ENCODE measurements at places on chromosomes 13 and 19. TPM values are rescaled to one million over a fixed set of nuclear protein-coding genes. Genes with fewer than 3 reads are reported as not detected.

- peak; percentile 66 for DNase-seq
These were observed 6.9 kb downstream of the UPK1A start for GRCh38 chr19:35673121-35673804.

The ZNF563 gene
- total RNA-seq, result 3.2 TPM

GRCh38 chr19:18152817-18153555, at the start of gene PIK3R2:
PIK3R2 (plus strand) TSS chr19:18153163; CDS start chr19:18155880, 2,717 bp downstream.
- peak; percentile 100 for DNase-seq

DNA sequence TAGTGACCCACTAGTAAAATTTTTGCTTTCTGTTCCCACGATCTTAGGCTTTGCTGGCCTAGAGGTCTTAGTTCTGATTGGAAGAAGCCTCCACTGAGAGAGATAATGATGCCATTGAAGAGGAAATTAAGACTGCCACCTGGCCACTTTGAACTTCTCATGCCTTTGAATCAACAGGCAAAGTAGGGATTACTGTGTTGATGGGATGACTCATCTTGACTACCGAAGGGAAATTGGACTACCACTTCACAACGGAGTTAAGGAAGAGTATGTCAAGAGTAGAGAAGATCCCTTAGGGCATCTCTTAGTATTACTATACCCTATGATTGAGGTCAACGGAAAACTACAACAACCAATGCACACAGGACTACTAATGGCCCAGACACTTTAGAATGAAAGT, 12.7 kb upstream of the FREM2 start:
- DNase-seq, result no peak

DNA sequence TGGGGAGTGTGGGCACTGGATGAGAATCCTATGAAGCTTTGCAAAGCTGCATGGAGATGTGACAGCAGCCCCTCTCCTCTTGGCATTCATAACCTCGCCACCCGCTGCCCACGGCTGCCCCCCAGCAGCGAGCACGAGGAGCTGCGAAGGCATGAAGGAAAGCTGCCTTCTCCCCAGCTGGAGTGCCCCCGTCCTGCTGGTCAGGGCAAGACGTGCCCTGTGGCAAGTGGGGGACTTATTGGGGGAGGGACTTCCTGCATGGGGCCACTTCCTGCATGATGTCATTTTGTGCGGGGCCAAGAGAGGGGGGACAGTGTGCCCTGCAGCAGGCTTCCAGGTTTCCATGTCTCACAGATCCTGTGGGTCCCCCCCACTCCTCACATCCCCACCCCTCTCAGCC, 85.9 kb downstream of the TSHZ3 start:
- no peak for DNase-seq

GRCh38 chr13:31000889-31001288, 68.4 kb downstream of the TEX26 start:
- no peak for DNase-seq

DNA sequence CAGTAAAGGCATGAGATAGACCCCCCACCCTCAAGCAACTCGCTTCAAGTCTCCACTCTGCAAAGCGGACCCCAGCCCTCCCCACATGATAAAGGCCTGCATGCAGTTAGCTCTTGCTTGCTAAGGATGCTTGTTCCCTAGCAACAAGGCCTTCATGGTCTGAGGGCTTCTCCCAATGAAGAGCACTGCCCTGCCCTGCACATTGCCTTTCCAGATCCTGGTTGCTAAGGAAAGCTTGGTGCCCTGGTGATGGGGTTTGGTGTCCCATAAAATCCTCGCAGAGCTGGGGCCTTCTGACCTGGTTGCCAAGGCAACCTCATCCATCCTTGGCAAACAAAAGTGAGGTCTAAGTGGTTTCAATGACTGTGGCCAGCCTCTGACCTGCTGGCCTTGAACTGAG, 6.0 kb downstream of the DBP start:
- no peak for DNase-seq

- peak; percentile 75 for DNase-seq
These were observed 1.5 kb upstream of the SLC17A7 start for GRCh38 chr19:49442771-49443365.

The ZNF529 gene
- total RNA-seq, result 15.1 TPM

DNA sequence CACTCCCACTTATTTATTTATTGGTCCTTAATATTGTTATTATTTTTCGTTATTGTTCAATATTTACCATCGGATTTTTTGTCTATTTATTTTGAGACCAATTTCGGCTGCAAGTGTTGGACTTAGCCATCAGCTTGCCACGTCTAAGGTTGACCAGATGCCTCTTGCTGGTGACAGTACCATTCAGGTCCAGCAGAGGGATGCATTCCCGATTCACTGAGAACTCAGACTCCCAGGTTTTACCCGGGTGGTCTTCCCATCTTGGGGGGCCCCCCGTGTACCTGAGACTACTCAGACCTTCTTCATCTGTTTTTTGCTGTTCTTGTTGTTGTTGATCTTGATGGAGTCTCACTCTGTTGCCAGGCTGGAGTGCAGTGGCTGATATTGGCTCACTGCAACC, 1435.2 kb downstream of the UQCRFS1 start:
- DNase-seq, result no peak

The IL17D gene
- 0.18 TPM for total RNA-seq

The ZMYM5 gene
- total RNA-seq, result 15.8 TPM

The PRRG2 gene
- 1.5 TPM for total RNA-seq

The RNF17 gene
- not detected for total RNA-seq

GRCh38 chr13:76043874-76044273, 407.7 kb downstream of the LMO7 start:
- DNase-seq, result no peak

The CERS1 gene
- not detected for total RNA-seq

DNA sequence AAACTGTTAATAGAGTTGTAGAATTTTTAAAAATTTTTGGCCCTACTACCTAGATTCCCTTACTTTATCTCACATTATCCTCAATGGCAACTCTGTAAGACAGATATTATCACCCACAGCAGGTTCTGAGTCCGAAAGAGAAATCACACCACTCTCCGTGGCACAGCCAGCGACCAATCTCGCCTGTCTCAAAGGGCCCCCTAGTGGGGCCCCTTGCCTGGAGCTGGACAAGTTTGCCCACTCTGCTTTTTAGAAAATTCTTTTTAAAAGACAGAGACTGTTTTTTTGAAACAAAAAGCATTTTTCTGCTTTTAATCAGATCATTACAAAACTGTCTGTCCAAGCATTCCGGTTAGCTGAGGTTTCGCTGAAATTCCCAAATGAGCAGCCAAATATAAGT, 21.7 kb downstream of the PHF11 start:
- DNase-seq, result no peak

The RAB3D gene
- 7.9 TPM for total RNA-seq

- DNase-seq, result no peak
These were observed 206.5 kb upstream of the TSHZ3 start for GRCh38 chr19:31555634-31556215.

- no peak for DNase-seq
These were observed 17.6 kb upstream of the KLK4 start for GRCh38 chr19:50928831-50929230.

The PEX11G gene
- 0.99 TPM for total RNA-seq

- no peak for DNase-seq
These were observed 95.6 kb upstream of the CSNK1A1L start for GRCh38 chr13:37201081-37201480.

DNA sequence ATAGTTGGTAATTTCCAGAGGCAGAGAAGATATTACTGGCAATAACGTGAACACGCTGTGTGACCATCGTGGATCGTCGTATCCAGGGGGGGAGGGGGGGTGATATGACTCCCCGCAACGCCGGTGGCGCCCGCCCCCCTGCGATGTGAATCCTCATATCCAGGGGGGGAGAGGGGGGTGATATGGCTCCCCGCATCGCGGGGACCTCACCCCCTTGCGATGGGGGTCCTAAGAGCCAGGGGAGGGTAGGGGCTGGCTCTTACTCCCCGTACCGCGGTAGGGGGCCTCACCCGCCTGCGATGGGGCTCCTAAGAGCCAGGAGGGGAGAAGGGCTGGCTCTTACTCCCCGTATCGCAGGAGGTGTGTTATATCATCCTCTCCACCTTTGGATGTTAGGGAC, 31.3 kb upstream of the RGCC start:
- DNase-seq, result peak; percentile 45

GRCh38 chr13:32984857-32985626, 31.2 kb upstream of the KL start:
- no peak for DNase-seq

DNA sequence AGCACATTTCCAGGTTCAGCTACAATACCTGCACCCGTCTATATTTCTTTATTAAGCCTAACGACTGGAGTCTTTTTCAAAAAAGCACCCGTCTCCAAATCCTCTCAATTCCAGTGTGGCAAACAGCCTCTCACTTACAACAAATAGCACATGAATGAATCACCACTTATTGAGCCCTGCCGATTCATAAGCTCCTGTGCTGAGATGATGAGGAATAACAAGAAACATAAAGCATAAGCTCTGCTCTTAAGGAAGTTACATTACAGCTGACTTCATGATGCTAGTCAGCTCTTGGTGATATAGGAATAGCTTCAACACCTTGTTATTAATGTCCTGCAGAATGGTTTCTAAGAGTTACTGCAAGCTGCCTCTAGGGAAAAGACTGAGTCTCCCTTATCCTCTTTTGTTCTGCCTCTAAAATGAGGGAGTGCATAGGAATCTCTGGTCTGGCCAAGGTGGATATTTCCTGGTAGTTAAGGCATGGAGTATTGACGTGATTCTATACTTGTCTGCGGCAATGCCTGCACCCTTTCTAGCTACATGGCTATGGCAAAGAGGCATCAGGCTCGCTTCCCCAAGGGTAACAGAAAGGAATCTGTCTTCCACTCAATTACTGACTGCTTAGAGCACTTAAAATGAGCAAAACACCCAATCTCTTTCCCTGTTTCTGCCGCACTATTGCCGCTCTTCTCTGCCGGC, 195.7 kb downstream of the KLF12 start:
- no peak for DNase-seq

GRCh38 chr13:44768775-44769581, 192.8 kb upstream of the TSC22D1 start:
- no peak for DNase-seq

- no peak for DNase-seq
These were observed 1526.5 kb upstream of the SLC10A2 start for GRCh38 chr13:104592545-104593250.

DNA sequence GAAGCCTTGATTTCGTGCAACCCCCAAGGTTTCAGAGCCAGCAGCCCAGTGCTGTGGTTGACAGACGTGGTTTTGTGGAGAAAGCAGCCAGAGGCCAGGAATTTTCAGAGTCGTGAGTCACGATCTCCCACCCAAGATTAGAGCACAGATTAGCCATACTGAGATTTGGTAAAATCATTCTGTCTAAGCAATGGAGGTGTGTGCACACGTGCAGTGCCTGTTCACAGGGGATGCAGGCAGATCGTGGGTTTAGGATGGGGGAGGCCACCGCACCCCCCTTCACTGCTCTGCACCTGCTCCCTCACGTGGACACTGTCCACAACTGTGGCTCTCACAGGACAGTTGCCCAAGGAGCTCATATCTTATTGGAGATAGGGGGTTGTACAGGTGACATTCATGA, 46.6 kb upstream of the GPR183 start:
- DNase-seq, result no peak

All from activated CD8-positive, alpha-beta T cell treated with anti-CD3 and anti-CD28 coated beads, Interleukin-2, amount 10 ng/mL, durations not matched to agents 7 days and 5 days (primary cell).